Caudate nucleus (tissue), 63 donors: ENCODE measurements at places on chromosomes 11 and 22.

GRCh38 chr11:92848578-92848977, 120.9 kb upstream of the MTNR1B start:
- DNase-seq: no peak

DNA sequence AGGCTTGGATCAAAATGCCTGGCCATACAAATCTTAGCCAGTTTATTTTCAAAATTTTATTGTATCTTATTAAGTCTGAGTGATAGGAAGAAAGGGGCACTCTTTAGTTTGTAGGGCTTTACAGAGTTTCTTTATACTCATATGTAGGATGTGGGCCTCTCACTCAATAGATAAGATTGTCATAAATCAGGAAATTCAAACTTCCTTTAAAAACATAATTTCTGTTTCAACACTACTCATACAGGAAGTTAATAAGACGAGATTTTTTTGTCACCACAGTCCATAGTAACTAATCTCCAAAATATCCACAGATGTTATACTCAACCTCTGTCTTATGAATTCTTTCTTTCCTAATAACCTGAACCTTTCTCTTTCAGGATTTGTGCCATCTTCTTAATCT, 13.3 kb upstream of the OR56B4 start:
- DNase-seq: no peak

DNA sequence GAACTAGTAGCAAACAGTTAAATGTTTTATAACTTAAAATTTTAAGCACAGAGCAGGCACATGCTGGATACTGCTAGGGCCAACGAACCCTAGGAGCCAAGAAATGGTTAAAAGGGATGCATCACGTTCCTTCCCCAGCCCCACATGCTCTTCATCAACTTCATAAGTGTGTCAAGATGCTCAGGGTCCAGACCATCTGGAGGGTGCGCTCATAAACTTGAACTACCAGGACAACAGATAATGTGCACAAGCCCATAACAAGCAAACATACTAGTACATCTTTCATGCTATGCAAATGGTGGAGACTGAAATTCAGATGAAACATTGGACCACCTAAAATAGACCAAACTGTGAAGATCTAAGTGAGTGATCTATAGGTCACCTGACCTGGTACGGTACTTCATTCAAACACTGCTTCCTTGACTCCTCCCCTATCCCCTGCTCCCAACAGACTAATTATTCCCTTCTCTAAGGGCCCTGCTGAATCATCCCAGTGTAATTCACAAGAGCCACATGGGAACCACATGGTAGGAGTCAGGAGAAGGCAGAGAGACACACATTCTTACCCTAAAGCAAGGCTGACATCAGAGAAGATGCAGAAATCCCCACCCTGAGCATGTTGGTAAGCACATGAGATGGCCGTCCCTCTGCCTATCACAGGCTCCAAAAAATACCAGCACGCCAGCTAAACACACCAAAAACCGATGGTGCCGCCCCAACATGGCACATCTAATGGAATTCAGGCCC, 83.9 kb downstream of the ETS1 start:
- DNase-seq: no peak

DNA sequence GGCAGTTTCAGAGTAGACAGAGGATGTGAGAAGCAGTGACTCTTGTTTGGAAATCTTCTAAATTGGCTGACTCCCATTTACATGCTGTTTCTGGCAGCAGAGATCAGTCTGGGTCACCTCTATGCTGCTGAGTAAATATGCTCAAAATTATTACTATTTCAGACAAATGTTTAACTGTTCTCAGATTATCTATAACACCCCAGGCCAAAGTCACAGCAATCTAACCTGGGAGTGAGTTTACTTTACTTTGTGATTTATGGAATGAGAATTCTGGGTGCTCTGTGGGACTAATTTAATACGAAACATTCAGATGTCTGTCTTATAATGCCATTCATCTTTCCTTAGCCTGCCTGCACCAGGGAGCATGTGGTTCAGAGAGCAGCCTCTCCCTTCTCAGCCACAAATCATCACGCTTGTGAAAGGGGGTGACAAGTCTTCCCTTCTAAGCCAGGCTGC, 282.5 kb upstream of the MPPED2 start:
- DNase-seq: no peak

DNA sequence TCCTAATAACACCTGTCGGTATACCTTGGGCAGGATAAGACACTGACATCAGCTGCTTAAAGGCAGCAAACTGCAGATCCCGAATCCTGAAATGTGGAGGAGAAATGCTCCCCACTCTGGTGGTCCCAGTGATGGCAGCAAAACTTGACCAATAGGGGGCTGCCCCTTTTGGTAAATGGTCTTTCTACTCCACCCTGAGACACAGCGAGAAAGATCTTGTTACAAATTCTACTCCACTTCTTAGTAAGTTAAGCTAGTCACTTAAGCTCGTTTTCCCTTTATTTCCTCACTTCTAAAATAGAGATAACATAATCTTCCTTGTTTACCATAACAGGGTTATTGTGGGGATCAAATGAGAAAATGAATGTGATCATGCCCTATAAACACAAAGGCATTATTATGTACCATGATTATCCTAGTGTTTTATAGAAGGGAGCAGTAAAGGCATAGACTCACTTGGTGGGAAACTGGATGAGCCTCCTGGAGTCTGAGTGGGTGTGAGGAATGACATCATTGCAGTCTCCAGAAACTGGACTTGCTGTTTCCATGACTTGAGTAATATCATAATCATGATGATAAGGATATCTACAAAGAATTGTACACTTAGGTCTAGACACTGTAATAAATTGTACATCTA, 50.9 kb downstream of the ENDOD1 start:
- DNase-seq: no peak

GRCh38 chr11:102683277-102683676, 22.3 kb downstream of the MMP27 start:
- no peak for DNase-seq

DNA sequence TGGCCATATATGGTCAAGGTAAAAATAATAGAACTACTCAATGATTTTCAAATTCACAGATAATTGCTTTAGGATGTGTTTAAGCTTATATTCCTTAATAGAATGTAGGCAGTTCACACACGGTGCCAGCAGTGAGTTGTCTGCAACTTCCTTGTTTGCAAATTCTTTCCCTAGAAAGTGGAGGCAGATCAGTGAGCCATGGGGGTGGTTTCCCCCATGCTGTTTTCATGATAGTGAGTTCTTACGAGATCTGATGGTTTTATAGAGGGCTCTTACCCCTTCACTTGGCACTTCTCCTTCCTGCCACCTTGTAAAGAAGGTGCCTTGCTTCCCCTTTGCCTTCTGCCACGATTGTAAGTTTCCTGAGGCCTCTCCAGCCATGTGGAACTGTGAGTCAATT, 111.8 kb upstream of the LMO1 start:
- no peak for DNase-seq

DNA sequence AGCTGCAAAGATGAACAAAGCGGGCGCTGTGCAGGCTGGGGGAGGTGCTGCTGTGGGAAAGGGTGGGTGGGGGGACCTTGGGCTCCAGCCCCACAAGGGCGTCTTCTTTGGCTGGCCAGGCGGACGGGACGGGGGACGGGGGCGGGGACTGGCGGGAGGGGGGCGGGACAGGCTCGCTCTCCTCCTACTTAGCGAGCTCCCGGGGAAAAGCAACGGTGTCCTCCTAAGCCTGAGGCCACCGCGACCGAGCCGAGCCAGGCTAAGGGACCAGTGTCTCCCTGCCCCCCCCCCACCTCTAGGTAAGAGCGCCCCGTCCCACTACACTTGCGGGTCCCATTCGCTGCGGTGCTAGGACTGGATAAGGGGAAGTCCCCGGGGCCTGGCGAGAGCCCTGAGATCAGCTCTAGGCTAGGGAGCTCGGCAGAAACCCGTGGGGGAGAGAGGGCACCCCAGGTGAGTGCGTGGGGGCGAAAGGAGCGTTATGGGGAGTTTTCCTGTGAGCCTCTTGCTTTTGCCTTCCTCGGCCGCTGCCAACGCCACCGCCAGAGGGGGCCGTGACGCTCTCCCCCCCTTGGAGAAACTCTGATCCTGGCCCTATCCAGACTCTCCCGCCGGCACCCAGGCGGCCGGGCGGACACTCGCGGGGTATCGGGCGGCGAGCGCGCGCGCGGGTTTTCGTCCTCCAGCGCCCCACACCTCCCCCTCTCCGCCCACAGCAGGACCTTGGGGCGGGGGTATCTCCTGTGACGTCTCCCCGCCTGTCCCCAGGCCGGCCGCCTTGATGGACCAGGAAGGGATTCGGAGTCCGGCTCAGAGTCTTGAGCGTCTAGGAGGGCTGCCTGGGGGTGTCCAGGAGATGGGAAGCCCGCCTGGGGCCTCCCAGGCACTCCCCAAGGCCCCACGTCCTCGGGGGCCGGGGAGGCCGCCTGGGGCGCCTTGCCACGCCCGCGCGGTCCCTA, at the start of gene PHLDB1:
Gene PHLDB1 (plus strand): TSS at position 215 of the 959 bp plus-strand sequence. CDS start 6,222 bp downstream, outside the sequence.
- DNase-seq: peak; percentile 88

GRCh38 chr11:69520186-69520916, 38.9 kb downstream of the LINC01488 start:
- no peak for DNase-seq

GRCh38 chr11:126700768-126701519, 299.6 kb downstream of the KIRREL3 start:
- no peak for DNase-seq

GRCh38 chr11:2950825-2951224, 21.6 kb upstream of the PHLDA2 start:
- no peak for DNase-seq

GRCh38 chr11:114064216-114064615, 4.7 kb downstream of the ZBTB16 start:
- DNase-seq: no peak

- DNase-seq: no peak
Observed at GRCh38 chr22:36052505-36052941, 23.9 kb upstream of the RBFOX2 start.

DNA sequence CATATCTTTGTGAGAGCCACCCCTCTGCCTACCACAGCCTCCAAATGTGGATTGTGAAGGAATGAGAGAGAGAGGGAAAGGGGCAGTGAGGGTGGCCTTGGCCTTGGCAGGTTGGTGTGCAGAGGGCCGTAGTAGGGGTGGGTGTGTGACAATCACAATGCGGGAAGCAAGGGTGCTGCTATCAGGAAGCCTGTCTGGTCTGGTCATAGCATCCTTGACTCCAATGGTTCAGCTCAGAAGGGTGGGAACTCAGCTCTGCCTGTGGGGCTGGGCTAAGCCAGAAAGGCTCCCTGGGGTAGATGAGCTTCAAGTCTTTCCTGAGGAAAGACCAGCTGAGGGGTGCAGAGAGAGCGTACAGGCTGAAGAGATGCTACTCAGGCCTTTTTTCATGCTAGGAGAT, 72.7 kb downstream of the RRM1 start:
- no peak for DNase-seq

- no peak for DNase-seq
Observed at GRCh38 chr22:19480173-19480568, 451 bp downstream of the CDC45 start.

- DNase-seq: no peak
Observed at GRCh38 chr11:111460340-111460739, 51.8 kb downstream of the BTG4 start.

DNA sequence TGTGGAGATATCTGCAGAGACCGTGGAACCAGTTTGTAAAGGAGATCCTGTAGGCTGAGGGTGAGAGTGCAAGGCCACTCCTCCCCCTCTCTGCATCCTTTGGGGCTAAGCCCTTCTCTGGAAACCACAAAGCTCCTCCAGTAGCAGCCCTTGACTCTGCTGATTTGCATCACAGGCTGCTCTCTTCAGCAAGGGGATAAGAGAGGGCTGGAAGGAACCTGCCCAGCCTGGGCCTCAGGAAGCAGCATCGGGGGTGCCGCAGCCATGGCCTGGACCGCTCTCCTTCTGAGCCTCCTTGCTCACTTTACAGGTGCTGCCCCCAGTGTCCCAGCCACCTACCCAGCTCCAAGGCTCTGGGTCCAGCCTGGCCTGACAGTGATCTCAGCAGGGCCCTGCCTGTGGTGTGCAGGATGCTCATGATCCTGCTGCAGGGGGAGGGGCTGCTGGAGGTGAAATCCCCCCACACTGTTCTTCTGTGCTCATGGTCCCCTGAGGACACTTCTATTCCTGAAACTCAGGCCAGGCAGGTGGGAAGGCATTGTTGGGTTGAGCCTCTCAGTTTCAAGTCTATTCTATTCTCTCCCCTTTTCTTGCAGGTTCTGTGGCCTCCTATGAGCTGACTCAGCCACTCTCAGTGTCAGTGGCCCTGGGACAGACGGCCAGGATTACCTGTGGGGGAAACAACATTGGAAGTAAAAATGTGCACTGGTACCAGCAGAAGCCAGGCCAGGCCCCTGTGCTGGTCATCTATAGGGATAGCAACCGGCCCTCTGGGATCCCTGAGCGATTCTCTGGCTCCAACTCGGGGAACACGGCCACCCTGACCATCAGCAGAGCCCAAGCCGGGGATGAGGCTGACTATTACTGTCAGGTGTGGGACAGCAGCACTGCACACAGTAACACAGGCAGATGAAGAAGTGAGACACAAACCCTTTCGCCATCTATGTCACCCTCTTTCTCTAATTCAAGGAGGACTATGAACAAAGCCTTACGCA, 68.5 kb upstream of the IGLL5 start:
- DNase-seq: no peak

DNA sequence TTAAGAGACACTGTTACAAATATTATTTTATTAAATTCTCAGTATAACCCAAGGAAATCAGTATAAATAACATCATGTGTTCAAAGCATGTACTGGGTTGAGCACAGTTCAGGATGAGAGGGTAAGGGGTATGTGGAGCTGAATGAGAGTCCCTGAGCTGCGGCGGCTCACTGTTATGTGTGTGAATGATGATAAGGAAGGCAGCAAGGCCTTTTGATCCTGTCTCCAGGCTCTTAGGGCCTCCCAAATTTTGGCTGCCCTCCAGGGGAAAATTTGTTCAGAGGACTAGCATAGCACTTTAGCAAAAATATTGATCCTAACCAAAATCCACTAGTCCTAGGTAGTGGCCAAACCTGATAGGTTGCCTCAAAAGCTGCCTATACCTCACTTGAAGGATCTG, 86.1 kb upstream of the SPON1 start:
- no peak for DNase-seq

DNA sequence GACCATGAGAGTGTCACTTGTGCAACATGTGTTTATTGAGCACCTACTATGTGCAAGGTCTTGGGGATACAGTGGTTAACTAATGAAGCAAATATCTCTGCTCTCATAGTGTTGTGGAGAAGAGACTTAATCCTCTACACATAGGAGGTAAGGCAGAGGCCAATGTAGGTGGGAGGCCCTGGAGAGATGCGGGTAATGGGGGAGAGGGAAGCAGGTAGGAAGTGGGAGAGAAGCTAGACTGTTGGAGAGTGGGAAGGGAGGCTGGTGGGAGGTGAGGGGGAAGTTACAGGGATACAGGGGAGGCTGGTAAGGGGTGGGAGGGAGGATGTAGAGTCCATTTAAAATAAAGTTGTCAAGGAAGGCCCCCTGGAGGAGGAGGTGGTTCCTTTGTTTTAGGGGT, 240.0 kb downstream of the MIAT start:
- no peak for DNase-seq

- no peak for DNase-seq
Observed at GRCh38 chr11:36421546-36422155, 88.4 kb downstream of the TRAF6 start.

GRCh38 chr11:8291421-8292350, 28.0 kb upstream of the LMO1 start:
- DNase-seq: no peak

GRCh38 chr11:70098936-70099335, 20.8 kb downstream of the ANO1 start:
- no peak for DNase-seq

GRCh38 chr11:119178166-119178680, 7.1 kb upstream of the NHERF4 start:
- no peak for DNase-seq

GRCh38 chr22:47623763-47624148, 861.3 kb downstream of the TBC1D22A start:
- DNase-seq: no peak
